ENCODE measurements at places on chromosomes 16 and 17. TPM values are rescaled to one million over a fixed set of nuclear protein-coding genes. Genes with fewer than 3 reads are reported as not detected.
A peak's percentile ranks its signal among the peaks of the same experiment; 100 is the strongest.

GRCh38 chr17:19760746-19761145, 12.6 kb upstream of the ALDH3A1 start:
- H3K36me3 ChIP-seq: no peaks in the 10 kb centered on the region
- no peak overlapping the region for H3K4me3 ChIP-seq
- H3K27ac ChIP-seq: no peak overlapping the region
- no peak for DNase-seq
- no peaks in the 10 kb centered on the region for H3K27me3 ChIP-seq

Gene ELMO3
- polyA plus RNA-seq: 33.1 TPM

DNA sequence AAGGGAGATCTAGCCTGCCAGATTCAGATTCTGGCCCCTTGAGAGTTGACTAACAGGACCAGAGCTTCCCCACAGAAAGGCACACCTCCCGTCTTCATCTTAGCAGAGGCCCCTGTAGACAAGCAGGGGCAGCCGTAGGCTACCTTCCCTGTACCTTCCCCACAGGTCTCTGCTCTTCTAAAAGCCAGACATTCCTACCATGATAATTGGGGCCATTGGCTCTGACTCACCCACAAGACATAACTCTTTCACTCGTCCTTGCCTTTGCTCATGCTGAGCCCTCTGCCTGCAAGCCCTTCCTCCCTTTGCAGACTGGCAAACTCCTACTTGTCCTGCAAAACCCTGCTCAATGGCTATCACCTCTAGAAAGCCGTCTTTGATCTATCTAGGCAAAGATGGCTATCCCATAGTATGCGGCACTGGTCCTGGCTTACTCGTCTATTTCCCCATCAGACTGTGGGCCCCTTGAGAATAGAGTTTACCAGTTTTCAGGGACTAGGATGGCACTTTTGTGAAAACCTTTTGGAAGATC, 43.8 kb downstream of the PIMREG start:
- no peaks in the 10 kb centered on the region for H3K36me3 ChIP-seq
- no peak for DNase-seq
- no peaks in the 10 kb centered on the region for H3K4me1 ChIP-seq
- no peak overlapping the region for H3K4me3 ChIP-seq
- no peaks in the 10 kb centered on the region for H3K27me3 ChIP-seq

DNA sequence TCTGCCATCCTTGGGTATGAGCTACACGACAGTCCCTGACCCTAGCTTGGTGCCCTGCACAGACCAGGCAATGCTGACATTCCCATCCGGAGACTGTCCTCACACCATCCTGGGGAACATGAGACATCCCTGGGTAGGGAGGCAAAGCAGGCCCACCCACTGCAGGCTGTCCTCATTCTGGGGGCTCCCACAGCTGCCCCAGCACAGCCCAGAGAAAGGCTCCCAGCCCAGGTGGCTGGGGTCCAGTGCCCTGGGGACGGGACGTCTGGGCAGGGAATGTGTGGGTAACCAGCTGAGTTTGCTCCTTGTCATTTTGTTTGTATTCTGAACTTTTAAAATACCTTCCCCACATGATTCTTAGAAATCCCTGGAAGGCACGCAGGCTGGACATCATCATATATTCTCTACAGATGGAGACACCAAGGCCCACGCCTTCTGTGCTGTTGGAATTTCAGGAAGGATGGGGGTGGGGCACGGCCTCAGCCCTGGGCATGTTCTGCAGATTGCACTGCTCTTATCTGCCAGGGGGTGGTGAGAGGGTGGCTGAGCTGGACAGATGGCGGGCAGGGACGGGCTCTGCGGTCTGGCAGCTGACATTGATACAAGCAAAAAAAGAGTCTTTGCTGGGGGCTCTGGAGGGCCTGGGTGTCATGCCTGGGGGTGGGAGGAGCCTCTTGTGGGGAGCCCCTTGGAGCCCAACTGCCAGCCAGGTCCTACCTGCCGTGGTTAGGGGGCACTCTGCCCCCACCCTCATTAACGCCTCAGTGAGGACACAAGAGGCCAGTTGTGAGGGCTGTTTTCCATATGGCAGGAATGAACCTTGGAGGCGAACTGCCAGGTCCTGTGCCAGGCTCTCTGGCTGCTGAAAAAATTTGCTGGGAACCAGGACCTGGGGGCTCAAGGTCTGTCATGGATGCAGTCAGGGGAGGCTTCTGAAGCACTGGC, 28.4 kb downstream of the LRRC75A start:
- no peaks in the 10 kb centered on the region for H3K4me1 ChIP-seq
- DNase-seq: peak; percentile 60
- no peaks in the 10 kb centered on the region for H3K27me3 ChIP-seq
- no peak overlapping the region for H3K27ac ChIP-seq

- no peak for DNase-seq
- H3K27me3 ChIP-seq: no peaks in the 10 kb centered on the region
- peak overlapping the region; percentile 76 for H3K27ac ChIP-seq
- peaks cover 1% of the 10 kb centered on the region for H3K36me3 ChIP-seq
- no peak overlapping the region for H3K4me3 ChIP-seq
Measured at GRCh38 chr17:42133461-42134041, 10.9 kb downstream of the HSPB9 start.

Gene NGFR
- polyA plus RNA-seq: 9.4 TPM

GRCh38 chr17:17666111-17666714, 15.0 kb upstream of the RAI1 start:
- H3K4me1 ChIP-seq: peaks cover 5% of the 10 kb centered on the region
- no peak overlapping the region for H3K4me3 ChIP-seq
- H3K27me3 ChIP-seq: no peaks in the 10 kb centered on the region
- DNase-seq: no peak
- no peak overlapping the region for H3K27ac ChIP-seq
- H3K36me3 ChIP-seq: no peaks in the 10 kb centered on the region

- H3K36me3 ChIP-seq: peaks cover 9% of the 10 kb centered on the region
- H3K4me1 ChIP-seq: no peaks in the 10 kb centered on the region
- no peak overlapping the region for H3K27ac ChIP-seq
- no peak overlapping the region for H3K4me3 ChIP-seq
- no peak for DNase-seq
Measured at GRCh38 chr16:22347100-22347820, 27.2 kb downstream of the CDR2 start.

DNA sequence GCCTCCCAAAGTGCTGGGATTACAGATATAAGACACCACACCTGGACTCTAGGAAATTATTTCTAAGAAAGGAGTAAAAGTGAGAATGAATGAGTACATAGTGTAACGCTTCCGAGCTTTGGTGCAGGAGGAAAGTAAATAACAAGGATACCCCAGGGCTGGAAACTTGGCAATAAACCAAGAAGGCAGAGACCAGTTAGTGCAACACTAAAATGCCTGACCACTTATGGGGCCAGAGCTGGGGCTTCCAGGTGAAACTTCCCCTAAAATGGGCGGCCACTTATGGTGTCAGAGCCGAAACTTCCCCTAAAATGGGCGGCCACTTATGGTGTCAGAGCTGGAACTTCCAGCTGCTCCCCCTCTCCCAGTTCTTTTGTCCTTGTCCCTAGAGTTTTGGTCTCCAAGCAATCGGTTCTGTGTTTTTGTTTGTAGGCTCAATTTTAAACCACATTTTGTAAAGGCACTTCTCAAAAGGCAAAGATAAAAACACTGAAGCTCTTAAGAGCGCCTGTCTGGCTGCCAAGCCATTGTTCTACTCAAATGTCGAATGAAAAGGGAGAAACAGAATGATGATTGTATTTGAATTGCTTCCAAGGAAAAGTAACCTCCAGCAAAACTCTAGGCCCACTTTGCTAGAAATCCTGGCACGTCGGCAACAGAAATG, 63.9 kb downstream of the NXN start:
- no peaks in the 10 kb centered on the region for H3K36me3 ChIP-seq
- no peaks in the 10 kb centered on the region for H3K4me1 ChIP-seq
- no peak overlapping the region for H3K4me3 ChIP-seq

DNA sequence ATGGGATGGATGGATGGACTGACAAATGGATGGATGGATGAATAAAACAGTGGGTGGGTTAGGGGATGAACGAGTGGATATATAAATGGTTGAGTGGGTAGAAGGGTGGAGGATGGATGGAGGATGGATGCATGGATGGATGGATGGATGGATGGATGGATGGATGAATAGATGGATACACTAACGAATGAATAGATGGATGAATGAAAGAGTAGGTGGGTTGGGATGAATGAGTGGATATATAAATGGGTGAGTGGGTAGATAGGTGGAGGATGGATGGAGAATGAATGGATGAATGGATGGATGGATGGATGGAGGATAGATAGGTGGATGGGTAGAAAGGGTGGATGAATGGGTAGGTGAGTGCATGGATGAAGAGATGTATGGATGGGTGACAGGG, 62.1 kb downstream of the CDYL2 start:
- H3K36me3 ChIP-seq: no peaks in the 10 kb centered on the region
- H3K27ac ChIP-seq: no peak overlapping the region
- H3K27me3 ChIP-seq: no peaks in the 10 kb centered on the region
- DNase-seq: no peak
- H3K4me1 ChIP-seq: no peaks in the 10 kb centered on the region

DNA sequence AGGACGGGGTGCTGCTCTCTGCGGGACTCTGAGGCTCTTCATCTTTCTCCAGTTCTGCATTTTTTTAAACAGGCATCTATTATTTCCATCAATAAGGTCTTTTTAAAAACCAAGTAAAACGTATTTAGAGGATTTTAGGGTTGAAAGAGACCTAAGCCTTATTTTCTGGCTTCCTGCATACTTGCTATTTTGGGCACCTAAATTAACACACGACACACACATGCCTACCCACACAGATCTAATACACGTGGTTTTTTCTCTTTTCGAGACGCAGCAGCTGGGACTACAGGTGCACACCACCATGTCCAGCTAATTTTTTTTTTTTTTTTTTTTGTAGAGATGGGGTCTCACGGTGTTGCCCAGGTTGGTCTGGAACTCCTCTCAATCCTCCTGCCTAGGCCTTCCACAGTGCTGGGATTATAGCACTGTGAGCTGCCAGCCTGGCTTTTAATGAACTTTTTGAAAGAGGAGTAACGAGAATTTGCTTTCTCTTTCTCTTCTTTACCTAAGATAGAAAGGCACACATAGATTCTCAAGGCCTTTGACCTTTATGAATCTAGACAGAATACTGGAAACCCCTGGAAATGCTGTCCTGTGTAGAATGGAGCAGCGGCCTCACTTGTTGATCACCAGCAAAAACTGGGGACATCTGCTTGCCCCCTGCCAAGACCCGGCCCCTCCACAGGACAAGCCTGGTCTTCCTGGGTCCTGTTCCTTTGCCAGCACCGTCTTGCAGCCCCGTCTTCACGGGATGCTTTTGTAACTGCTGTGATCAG, 13.8 kb downstream of the DNAAF8 start:
- no peaks in the 10 kb centered on the region for H3K36me3 ChIP-seq
- H3K27me3 ChIP-seq: no peaks in the 10 kb centered on the region
- no peak overlapping the region for H3K4me3 ChIP-seq
- H3K4me1 ChIP-seq: peaks cover 1% of the 10 kb centered on the region

Gene GPR179
- polyA plus RNA-seq: not detected

Gene SULT1A4
- 2.5 TPM for polyA plus RNA-seq

Gene PNMT
- 2.0 TPM for polyA plus RNA-seq

DNA sequence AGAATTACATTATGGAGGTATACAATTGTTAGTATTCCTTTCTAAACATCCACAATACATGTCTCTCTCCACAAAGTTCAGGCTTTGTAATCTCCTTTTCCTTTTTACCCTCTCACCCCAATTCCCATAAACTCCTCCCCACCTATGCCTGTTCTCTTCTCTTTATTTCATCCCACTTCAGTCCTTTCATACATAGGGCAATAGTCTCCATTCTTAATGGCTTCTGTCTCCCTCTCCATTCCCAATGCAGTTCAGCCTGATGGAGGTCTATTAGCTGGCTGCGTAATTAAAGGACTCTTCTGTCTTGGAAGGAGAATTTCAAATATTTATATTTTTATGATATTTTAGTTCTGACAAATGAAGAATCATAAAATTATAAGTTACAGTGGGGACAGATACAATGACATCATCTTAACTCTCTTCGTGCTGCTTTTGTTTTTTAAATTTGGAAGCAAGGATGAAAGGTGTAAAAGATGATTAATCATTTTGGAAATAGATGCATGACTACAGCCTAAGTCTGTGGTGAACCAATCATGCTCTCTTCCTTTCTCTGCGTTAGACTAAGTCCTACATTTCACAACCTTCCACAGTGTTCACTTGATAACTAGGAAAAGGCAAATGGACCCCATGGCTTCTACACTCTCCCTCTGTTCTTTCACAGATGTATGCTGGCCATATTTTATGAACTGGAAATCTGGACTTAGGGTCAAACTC, 11.2 kb upstream of the FAM20A start:
- DNase-seq: no peak
- no peak overlapping the region for H3K4me3 ChIP-seq
- no peaks in the 10 kb centered on the region for H3K36me3 ChIP-seq

Gene MOSMO
- 6.3 TPM for polyA plus RNA-seq

- no peak for DNase-seq
- no peaks in the 10 kb centered on the region for H3K27me3 ChIP-seq
- H3K4me3 ChIP-seq: no peak overlapping the region
Measured at GRCh38 chr17:56031636-56032035, 121.6 kb upstream of the ANKFN1 start.

DNA sequence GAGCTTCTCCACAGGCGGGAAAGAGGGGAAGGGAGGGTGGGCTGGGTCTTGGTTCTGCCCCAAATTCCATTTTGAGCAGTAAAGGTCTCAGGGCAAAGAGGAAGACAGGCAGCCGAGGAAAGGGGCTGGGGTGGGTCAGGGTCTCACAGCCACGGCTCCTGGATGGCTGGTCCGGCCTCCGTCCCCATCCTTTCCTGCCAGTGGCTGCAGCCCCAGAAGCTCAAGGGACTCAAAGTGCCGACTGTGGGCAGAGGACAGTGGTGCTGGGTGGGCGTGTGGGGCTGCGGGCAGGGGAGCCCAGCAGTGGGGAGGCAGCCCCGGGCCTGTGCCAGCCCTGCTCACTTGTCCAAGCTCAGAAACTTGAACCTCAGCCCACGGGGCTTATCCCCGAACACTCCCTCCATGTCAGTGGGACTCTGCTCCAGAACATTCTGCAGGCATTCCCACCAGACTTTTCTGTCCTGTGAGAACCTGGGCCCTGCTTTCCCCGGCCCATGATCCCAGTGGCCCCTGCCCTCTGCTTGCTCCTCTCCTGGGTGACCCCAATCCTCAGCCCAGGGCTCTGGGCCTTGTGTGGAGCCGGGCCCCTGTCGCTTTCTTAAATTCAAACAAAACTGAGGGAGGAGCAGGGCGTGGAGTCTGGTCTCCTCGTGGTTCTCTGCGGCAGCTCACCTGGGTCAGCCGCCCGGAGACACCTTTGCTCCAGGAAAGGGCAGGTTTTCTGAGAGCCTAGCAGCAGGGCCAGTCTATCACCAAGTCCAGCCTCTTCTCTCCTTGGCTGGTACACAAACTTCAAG, 117.8 kb upstream of the METRNL start:
- H3K27me3 ChIP-seq: no peaks in the 10 kb centered on the region
- no peak overlapping the region for H3K4me3 ChIP-seq
- H3K36me3 ChIP-seq: peaks cover 4% of the 10 kb centered on the region
- no peak overlapping the region for H3K27ac ChIP-seq
- no peaks in the 10 kb centered on the region for H3K4me1 ChIP-seq
- peak; percentile 37 for DNase-seq

DNA sequence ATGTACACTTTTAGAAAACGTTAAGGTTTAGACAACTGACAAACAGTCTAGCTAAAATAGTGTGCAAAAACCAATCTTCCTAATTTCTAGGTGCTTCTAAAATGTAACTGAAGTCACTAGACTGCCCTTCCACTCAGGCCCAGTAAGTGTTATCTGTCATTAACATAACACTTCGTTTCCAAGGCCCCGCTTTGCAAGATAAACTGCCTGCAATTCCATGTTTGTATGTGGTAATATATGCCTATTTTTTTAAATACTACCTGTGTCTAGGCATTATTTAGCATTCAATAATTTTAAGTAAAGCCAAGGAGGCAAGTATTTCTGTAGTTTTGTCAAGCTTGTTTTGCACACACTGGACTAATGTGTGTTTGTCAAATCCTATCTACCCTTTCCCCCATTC, 3.2 kb downstream of the USP32 start:
- H3K27me3 ChIP-seq: no peaks in the 10 kb centered on the region
- H3K27ac ChIP-seq: no peak overlapping the region
- no peak for DNase-seq
